ENCODE measurements at places on chromosomes 6 and 20.

GRCh38 chr6:135901774-135902524 lies 50.4 kb downstream of the PDE7B start:
- no peak for DNase-seq

DNA sequence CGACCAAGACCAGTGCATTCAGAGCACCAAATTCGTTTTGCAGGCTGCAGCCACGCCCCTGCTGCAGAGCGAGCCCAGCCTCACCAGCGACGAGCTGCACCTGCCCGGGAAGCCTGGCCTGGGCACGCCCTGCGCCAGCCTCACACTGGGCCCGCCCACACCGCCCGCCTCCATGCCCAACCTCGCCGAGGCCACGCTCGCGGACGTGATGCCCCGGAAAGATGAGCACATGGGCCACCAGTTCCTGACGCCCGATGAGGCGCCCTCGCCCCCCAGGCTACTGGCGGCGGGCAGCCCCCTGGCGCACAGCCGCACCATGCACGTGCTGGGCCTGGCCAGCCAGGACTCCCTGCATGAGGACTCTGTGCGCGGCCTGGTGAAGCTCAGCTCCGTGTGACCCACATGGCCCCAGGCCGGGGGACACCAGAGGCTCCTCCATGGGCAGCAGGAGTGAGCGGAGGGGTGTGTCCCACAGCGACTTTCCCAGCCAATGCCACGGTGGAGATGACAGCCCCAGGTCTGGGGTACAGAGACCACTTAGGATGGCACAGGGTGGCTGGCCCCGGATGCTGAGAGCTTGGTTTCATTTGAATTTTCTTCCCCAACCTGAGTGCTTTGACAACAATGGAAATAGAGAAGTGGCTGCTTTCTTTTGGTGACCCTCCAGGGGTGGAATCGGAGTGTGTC lies 150.2 kb upstream of the SNX9 start:
- no peak for DNase-seq

DNA sequence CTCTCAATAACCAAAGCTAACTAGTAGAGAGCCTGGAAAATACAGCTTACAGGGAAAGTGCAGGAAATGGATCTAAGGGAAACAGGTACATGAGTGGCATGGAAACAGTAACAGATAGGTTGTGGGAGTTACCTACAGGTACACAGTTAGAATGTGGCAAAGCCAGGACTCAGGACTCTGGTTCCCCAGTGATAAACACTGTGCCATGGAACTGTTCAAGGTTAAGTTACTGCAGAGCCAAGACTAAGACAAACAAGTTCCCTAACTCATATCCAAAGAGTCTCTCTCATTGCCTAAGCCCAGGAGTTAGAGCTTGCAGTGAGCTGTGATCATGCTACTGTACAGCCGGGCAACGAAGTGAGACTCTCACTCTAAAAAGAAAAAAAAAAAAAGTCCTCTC lies 6.6 kb downstream of the MED20 start:
- DNase-seq = no peak

DNA sequence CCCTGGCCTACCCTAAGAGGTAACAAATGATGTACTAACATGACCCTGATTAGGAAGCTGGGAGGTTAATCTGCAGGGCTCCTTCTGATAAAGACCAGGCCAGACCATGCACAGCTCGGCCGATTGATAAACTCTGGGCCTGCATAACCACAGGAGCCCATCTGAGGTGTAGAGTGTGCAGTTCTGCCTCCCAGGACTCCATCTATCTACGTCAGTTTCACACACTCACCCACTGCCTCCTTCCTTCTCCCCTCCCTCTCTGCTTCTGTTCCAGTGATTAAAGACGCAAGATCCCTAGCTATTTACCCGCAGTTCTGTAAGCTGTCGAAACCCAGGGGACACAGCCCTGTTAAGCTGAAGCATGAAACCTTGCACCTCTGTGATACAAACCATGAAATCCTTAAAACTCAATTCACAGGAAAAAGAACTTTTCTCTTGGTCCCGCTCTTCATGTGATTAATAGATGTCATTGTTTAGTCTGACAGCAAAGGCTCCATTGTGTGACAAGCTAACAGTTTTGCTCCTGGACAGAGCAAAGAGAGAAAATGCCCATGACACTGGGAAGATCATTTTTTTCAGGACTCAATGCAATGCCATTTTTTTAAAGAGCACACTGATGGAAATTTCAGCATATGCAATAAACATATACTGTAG lies 470.6 kb downstream of the MAFB start:
- DNase-seq = peak; percentile 34

DNA sequence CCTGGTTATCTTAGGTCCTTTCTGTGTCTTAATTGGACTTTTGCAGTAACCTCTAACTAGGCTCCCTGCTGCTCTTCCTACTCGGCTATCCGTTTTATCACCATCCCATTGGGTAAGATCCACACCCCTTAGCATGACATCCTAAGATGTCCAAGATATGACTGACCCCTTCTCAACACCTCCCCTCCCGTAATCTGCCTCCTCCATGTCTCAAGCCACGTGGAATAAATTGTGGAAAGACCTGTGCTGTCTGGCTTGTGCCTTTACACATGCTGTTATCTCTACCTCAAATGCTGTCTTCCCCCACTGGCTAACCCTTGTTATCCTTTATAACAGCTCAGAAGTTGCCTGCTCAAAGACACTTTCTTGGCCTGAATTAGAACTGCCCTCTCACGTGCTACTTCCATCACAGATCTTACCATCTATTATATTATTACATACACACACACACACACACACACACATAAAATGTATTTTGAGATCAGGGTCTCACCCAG lies 26.5 kb downstream of the EIF2S2 start:
- DNase-seq = no peak

DNA sequence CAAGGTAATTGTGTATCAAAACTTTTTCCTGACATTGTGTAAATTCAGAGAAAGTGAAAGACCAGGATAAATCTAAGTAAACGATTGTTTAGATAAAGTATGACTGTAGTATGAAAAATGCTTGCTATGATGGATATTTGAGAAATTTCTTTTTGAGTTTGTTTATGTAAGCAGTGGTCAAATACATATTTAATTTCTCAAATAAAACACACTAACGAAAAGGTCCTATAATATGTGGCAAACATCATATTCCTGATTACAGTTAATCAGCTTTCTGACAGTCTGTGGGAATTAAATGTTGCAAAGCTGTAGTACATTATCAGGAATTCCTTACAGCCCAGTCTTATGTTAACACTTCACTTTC lies 636.9 kb downstream of the MMUT start:
- DNase-seq = no peak

DNA sequence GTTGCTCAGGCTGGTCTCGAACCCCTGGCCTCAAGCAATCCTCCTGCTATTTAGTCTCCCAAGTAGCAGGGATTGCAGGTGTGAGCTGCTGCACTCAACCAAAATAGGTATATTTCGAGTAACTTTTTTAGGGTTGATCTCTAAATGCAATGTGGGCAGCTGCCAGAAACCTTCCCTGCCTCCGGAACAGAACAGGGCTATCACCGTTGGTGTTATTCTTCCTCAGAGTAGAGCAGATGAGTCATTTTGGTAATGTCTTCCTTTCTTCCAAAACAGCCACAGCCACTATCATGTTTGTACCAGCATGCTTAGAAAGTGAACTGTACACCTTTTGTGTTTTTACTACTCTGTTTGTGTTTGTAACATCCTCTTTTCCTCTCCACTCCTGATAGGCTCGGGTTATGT lies 44.1 kb downstream of the SNX9 start:
- no peak for DNase-seq

DNA sequence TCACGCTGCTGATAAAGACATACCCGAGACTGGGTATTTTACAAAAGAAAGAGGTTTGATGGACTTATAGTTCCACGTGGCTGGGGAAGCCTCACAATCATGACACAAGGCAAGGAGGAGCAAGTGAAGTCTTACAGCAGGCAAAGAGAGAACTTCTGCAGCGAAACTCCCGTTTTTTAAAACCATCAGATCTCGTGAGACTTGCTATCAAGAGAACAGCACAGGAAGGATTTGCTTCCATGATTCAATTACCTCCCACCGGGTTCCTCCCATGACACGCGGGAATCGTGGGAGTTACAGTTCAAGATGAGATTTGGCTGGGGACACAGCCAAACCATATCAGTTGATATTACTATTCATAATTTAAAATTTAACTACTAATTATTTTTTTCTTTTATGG lies 157.3 kb upstream of the ATXN1 start:
- DNase-seq = no peak

GRCh38 chr20:9103955-9104354 lies 35.1 kb downstream of the PLCB4 start:
- no peak for DNase-seq

GRCh38 chr6:146211646-146212045 lies 182.8 kb downstream of the GRM1 start:
- DNase-seq = no peak

- DNase-seq = no peak
Observed at GRCh38 chr6:21741221-21742109, 147.9 kb downstream of the SOX4 start.

GRCh38 chr6:35400111-35400510 lies 52.0 kb upstream of the FANCE start:
- no peak for DNase-seq
